ENCODE measurements at places on chromosomes 1 and 21.

- DNase-seq, result no peak
Observed at GRCh38 chr21:42809577-42810475, 69.5 kb downstream of the WDR4 start.

DNA sequence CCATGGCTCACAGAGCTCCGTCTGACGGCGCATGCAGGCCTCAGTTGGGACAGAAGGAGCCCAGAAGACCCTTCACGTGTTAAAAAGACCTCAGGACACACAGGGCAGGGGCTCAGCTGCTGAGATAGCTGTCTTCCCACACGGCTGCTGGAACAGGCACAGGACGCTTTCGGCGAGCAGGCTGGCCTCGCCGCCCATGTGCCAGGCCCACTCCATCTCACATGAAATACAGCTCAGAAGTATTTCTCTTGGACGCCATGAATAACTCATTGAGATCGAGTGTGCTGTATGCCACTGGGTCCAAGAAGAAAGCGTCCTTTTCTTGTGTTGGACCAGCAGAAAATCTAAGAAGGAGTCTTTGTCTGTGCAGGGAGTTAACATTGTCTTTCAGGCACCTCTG, 69.6 kb downstream of the SIM2 start:
- DNase-seq, result no peak

- DNase-seq, result no peak
Observed at GRCh38 chr1:218495931-218496330, 150.8 kb downstream of the TGFB2 start.

DNA sequence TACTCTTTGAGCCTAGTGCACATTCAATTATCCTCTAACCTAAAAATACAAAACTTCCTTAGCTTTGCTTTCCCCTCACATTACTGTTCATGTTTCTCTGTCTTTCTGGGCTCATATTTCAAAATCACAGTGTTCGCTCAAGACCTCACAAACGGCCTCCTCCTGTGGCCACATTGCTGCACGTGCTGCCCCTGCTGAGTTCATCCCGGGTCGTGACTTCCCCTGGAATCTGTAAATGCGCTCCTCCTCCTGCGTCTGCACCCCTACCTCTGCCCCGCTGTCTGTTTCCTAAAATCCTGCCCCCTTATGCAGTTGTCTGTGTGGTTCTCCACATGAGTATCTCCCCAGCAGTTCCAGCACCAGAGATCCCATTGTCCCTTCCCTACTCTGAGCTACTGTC, 45.5 kb upstream of the RAVER2 start:
- no peak for DNase-seq

- DNase-seq, result no peak
Observed at GRCh38 chr1:64269558-64269884, 66.1 kb downstream of the UBE2U start.

GRCh38 chr21:42498012-42498411, 2.0 kb upstream of the RSPH1 start:
- no peak for DNase-seq

- DNase-seq, result no peak
Observed at GRCh38 chr1:182061594-182061993, at the start of gene ZNF648. TSS of gene ZNF648 (minus strand) at chr1:182061712. CDS start at chr1:182058010, 3,702 bp downstream.

- no peak for DNase-seq
Observed at GRCh38 chr1:103416681-103417286, 108.7 kb upstream of the RNPC3 start.

- DNase-seq, result no peak
Observed at GRCh38 chr1:168054117-168054516, 82.6 kb downstream of the GPR161 start.

DNA sequence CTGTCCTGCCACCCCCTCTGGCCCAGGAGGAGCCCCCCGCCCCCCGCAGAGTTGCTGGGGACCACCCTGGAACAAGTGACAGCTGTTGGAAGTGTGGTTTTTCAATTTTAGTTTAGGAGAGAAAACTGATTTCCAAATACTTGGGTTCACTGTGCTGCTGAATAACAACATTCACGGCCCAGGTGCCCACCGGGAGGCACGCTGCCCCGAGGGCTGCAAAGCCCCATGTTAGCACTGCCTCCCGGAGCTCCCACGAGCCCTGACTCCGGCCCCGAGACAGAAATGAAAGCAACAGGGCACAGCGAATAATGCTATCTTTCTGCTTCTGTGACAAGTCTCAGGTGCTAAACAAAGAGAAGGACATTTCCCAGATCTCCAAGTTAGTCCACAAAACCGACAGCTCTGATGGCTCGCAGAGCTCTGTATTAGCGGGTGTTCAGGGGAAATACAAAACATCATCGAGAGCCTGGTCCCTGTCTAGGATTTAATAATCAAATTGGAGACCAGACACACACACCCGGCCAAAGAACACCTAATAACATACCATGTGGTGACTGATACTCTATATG, 451.5 kb downstream of the KIF26B start:
- no peak for DNase-seq

DNA sequence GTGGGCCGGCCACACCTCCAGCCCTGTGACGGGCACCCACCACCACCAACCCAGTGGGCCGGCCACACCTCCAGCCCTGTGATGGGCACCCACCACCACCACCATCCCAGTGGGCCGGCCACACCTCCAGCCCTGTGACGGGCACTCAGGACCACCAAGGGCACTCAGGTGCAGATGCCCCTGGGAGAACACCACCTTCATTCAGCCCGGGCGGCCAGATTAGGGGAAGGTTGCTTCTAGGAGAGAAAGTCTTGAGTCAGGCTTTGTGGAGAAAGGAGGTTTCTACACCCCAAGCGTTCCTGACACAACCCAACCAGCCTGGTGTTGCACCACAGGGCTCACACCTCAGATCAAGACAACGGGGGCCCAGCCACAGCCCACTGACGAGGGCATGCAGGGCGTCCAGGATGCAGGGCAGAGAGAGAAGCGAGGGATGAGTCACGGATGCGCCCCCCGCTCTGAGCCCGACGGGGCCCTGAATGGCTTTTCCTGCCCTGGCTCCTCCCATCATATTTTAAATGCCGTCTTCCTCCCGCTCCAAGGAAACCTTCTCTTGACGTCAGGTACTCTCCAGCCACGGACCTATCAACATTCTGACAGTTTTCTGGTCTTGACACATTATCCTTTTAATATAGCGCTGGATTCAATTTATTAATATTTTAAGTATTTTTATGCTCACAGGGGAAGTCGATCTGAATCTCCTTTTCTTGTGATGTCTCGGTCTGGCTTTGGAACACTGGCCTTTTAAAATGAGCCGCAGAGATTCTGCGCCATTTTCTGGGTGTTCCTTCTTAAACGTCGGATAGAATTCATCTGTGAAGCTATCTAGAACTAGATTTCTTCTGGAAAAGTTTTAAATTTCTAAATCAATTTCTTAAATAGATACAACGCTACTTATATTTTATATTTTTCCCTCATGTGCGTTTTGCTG, 631 bp upstream of the SPATC1L start:
- DNase-seq, result peak; percentile 54

- peak; percentile 52 for DNase-seq
Observed at GRCh38 chr1:151837197-151837596, 2.4 kb downstream of the C2CD4D start.

DNA sequence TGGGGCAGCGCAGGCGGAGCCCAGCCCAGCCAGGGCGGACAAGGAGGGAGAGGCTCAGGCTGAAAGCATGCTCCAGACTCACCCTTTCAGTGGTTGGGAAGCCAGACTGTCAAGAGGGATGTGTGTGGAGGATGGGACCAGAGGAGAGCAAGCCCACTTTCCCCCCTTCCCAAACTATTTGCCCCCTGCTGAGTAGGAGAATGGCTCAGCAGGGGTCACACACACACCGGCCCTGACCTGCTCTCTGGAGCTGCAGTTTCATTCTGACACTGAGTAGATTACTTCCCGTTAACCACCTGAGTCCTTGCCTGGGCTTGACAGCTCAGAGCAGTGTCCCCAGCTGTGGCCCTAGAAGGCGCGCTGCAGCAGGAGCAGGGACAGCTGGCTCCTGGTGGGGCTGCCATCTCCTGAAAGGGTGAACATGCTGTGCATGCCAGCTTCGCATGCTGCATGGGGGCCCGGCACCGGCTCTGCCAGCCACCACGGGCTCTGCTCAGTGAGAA, 51.6 kb upstream of the CNTN2 start:
- no peak for DNase-seq

DNA sequence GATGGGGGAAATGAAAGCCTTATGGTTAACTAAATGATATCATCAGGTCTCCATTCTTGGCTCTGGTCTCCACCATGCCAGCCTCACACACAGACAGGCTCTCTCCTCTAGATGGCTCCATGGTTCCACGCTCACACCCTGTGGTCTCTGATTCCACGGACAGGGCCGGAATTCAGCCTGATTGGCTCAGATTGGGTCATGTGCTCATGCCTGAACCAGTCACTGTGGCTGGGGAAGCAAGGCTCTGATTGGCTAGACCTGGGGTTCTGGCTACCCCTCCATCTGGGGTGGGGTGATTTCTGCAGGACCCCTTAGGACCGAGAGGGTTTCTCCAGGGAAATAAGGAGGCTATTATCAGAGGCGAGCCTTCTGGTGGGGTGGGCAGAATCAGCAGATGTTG, 277.0 kb downstream of the PTPRU start:
- DNase-seq, result no peak

DNA sequence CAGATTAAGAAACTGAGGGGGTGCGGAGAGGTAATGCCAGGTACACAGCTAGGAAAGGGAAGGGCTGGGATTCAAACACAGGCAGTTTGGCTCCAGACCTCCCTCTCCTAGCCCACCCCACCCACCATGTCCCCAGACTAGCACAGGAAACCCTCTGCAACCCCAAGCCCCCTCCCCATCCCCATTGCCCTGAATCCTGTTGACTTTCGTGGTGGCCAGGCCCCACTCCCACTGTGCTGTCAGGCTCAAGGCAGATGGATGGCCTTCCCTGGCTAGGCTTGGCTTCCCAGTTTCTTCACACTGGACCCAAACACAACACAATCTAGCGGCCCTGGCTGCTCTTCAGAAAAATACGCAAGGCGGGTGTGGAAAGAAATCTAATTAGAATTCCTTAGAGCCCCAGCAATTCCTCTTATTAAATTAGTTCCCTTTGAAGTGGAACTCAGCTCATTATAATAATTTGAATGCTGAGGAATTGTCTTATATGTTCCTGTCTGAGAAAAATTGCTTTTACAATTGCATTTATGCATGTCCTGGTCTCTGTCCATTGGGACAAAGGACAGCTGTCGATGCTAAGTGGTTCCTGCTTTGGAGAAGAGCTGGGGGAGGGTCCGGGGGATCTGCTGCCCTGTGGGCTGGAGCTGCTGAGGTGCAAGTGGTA, 97.4 kb downstream of the SYF2 start:
- no peak for DNase-seq

GRCh38 chr1:66925944-66926343, 1.2 kb downstream of the MIER1 start:
- DNase-seq, result no peak

- no peak for DNase-seq
Observed at GRCh38 chr1:39788426-39788757, 273 bp downstream of the BMP8B start.

DNA sequence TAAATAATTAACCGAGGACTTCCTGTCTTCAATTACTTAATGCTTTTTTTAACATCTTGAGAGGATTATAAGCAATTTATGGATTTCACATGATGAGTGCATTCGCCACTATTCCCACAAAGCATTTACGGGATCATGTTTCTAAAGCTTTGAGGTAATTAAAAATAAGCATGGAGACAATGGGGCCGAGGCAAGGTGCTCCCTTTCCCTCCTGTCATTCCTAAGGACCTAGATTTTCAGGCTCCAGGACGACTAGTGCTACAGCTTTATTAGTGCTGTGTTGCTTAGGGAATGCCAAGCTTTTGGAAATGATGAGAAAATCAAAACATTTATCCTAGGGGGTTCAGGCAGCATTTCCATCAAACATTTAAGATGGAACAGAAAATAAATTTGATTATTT, 209.2 kb downstream of the KCTD3 start:
- DNase-seq, result no peak

Data from T-helper 22 cell (primary cell).